ENCODE measurements at places on chromosomes 3 and 15.
A peak's percentile ranks its signal among the peaks of the same experiment; 100 is the strongest.

- peak; percentile 78 for DNase-seq
Observed at GRCh38 chr15:34583399-34584329, at the start of gene GOLGA8B. Gene GOLGA8B, minus strand, starts transcription at chr15:34583651. Its CDS starts 47,739 bp downstream, at chr15:34535912.

DNA sequence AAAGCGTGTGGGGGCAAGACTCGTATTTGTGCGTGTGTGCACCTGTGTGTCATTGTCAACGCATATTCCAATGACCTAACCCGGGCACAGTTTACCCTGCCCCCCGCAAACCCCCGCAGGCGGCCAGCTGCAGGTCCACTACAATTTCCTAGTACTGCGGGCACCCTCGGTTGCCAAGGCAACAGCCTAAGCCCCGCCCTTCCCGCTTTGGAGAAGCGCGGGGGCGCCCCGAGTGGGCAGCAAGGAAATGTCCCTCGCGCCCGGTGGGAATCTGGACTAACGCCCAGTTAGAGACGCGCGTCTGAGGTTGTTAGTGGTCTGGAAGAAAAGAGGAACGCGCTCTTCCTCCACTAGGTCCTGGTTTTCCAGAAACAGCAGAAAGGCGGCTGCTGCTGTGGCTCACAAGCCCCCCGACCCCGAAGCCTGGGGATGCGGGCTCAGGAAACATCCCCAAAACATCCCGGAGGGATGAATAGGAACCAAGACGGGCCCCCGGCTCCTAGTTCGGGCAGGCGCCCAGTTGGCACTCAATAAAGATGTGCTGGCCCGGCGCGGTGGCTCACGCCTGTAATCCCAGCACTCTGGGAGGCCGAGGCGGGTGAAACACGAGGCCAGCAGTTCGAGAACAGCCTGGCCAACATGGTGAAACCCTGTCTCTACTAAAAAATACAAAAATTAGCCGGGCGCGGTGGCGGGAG, 1.1 kb downstream of the ABHD14A start:
- DNase-seq = no peak

GRCh38 chr15:101056366-101057334, 137.5 kb downstream of the LRRK1 start:
- DNase-seq = no peak

DNA sequence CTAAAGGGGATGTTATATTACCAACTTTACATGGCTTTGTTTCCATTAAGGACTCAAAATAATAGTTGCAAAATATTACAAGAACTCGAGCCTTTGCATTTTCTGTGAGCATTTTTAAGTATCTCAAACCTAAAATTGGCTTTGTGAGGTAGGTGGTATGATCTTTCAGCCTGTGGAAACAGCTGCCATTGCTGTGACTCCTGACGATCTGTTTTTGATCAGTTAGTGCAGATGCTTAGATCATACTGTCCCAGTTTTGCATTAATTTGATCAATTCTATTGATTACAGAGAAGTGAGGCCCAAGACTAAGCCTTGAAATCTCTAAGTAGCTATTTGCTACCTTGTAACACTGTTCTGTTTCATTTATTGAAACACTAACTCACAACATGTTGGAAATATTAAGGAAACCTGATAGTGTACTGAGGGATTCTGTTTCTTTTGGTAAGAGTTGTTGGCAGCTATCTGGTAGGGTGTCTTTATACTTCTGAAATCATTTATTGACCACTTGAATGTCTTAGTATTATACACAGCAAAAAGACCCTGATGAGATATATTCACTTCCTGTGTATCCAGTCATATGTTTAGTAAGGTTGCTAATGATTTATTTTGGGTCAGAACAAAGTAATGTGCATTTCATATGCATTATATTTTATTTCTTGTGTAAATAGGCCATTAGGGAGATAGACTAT, 14.8 kb downstream of the SKIL start:
- DNase-seq = no peak

DNA sequence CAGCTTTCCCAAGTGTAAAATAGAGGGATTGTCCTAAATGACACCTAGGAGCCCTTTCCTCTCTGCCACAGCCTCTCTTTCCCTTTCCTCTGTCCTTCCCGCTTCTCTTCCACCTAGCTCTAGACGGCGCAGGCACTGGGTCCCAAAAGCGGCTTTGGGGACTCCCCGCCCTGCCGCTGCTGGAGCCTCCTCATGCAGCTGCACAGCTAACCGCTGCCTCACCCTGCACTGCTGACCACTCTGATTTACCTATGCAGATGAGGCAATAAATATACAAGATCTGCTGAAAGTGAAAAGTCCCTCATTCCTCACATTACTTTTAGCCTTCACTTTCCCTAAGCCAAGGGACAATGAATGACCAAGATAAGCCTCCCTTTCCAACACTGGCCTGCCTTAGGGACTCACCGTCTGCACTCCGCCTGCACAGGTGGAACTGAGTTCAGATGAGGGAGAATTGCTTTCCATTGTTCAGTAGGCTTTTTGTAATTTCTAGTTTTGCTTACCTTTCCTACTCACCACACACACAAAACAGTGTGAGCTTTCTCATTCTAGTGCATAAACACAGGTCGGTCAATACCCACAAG, 197.5 kb upstream of the BCL6 start:
- no peak for DNase-seq

DNA sequence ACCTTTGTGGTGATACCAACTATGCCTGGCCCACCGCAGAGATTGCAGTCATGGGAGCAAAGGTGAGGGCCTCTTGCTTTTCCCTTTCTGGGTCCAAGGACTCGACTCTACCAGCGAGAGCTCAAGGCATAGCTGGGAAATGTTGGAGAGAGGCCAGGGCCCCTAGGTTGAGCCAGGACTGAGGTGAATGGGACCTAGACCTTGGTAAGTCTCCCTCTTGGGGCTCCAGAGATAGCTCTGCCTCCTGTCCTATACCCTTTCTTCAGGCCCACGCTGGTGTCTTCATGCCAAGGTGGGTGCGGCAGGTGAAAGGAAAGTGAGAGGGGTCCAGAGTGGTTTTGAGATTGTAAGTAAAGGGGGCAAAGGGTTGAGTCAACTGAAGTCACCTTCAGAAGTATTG, 77.5 kb downstream of the PCCB start:
- no peak for DNase-seq

- DNase-seq = no peak
Observed at GRCh38 chr3:102105193-102105592, 255.9 kb downstream of the NFKBIZ start.

DNA sequence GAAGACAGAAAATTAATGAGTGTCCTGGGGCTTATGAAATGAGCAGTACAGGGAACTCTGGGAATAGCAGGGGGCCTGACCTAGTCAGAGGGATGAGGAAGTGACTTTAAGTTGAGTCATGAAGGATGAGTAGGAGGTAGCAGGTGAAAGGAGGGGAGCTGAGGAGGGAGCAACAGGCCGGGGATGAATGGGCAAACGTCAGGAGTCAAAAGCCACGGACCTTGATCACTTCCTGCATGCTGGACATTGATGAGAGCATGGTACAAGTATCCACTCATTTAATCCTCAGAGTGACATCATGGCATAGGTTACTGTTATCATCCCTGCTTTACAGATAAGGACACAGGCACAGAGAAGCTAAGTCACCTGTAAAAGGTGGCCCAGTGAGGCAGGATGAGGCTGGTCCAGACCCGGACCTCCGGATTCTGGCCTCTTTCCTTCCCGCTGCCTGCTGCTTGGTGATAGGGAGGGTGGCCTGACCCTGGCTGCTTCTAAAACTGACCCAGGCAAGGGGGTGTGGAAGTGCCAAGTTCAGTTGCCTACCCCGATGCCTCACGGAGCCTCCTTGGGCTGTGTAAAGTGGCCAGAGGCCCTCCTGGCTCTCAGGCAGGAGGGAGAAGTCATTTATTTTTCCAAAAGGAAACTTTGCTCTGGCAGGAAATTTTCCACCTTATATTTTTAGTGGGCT, 7.6 kb downstream of the CORO2B start:
- no peak for DNase-seq

- no peak for DNase-seq
Observed at GRCh38 chr15:73127302-73127936, 75.2 kb downstream of the NEO1 start.

Measured in activated CD4-positive, alpha-beta T cell treated with anti-CD3 and anti-CD28 coated beads, Interleukin-2, amount 50 U/mL, for 1 hour (primary cell).